ENCODE measurements at places on chromosomes 7 and 10.

GRCh38 chr7:149773446-149774236 lies at the start of gene ZNF467:
Gene ZNF467 (minus strand): TSS chr7:149773588. CDS start chr7:149771032, 2,556 bp downstream.
- DNase-seq: peak; percentile 48

GRCh38 chr7:112670193-112670592 lies 120.0 kb downstream of the TMEM168 start:
- no peak for DNase-seq

DNA sequence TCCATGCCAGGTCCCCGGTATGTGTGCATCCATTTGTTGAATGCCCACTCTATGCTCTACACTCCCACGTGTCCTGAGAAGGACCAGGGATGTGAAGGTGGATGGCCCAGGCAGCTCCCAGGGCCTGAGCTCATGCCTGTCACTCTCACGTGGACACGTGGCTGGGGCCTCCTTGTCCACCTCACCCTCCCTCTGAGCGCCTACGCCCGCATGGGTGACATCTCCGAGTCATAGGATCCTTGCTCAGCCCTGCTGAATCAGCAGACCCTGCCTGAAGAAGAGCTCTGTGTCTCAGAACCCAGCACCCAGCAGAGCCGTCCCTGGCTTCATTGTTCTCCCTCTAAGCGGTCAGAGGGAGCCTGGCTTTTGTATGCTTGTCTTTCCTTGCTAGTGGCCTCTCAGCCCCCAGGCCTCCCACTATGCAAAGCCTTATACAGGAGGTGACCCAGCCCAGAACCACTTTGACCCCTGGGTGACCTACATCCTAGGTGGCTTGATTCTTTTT lies 107.9 kb upstream of the PPIF start:
- DNase-seq: no peak

- DNase-seq: no peak
Observed at GRCh38 chr7:97021747-97022490, 2.7 kb downstream of the DLX5 start.

GRCh38 chr7:104960741-104961448 lies 53.1 kb upstream of the KMT2E start:
- no peak for DNase-seq

GRCh38 chr10:47260505-47261111 lies 39.4 kb upstream of the GDF10 start:
- DNase-seq: peak; percentile 36

- DNase-seq: no peak
Observed at GRCh38 chr7:82284936-82285519, 158.5 kb downstream of the CACNA2D1 start.

GRCh38 chr7:94486216-94486615 lies 23.4 kb upstream of the CASD1 start:
- no peak for DNase-seq

DNA sequence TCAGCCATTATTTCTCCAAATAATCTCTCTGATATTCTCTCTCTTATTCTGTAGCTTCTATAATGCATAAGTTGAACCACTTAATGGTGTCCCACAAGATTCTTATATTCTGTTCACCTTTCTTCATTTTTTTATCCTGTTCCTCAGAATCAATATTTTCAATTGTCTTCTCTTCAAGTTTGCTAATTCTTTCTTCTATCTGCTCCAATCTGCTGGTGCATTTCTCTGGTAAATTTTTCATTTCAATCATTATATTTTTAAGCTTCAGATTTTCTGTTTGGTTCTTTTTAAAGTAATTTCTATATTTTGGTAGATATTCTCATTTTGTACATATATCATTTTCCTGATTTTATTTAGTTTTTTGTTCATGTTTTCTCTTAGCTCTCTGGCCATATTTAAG lies 272.6 kb downstream of the ZEB1 start:
- DNase-seq: no peak

GRCh38 chr7:155574556-155575290 lies 28.4 kb upstream of the CNPY1 start:
- no peak for DNase-seq

GRCh38 chr7:100482728-100483089 lies 1.0 kb upstream of the NYAP1 start:
- DNase-seq: no peak

- no peak for DNase-seq
Observed at GRCh38 chr7:134366481-134366880, 49.8 kb upstream of the SLC35B4 start.

DNA sequence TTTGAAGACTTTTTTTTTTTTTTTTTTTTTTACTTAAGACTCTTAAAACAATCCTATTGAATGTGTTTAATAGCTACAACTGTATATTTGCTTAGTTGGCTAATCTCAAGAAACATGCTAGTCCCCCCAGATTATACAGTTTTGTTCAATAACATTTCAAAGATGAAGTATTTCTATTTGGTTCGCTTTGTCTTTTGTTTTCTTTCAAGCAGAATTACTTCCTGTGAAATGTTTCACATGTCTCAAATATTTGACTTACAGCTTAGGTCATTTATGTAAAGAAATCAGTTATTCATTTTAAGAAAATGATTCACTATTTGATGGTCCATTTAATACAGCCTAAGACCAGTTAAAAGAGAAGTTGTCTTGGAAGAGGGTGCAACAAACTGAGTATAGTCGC lies 12.8 kb upstream of the LAMB1 start:
- no peak for DNase-seq

DNA sequence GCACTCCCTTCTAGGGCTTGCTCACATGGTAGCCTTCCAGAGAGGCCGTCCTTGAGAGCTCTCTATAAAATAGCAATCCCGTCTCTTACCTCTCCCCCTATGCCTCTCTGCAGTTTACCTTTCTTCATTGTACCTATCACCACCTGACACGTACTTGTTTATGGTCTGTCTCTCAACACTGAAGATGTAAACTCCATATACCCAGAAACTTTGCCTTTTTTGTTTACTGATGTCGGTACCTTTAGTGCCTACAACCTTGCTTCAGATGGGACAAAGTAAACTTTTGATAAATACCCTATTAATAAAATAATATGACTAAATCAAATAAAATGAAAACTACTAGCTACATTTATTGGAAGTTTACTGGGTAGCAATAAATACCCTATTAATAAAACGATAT lies 220.6 kb downstream of the GPAM start:
- no peak for DNase-seq

DNA sequence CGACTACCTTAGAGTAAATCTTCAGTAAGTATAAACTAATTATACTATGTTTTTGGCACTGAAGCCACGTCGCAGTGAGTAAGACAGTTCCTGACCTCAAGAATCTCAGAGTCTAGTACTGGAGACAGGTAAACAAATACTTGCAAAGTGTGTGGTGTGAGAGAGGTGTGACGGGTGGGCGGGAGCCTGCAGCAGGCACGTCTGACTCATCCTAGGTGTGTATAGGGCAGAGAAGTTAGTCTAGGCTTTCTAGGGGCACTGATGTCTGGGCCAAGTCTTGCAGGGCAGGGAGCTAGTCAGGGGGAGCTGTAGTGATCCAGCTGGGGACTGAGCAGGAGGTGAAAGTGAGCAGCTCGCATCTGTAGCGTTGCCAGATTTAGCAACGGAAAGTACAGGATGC lies 35.9 kb upstream of the SFTPD start:
- DNase-seq: no peak

DNA sequence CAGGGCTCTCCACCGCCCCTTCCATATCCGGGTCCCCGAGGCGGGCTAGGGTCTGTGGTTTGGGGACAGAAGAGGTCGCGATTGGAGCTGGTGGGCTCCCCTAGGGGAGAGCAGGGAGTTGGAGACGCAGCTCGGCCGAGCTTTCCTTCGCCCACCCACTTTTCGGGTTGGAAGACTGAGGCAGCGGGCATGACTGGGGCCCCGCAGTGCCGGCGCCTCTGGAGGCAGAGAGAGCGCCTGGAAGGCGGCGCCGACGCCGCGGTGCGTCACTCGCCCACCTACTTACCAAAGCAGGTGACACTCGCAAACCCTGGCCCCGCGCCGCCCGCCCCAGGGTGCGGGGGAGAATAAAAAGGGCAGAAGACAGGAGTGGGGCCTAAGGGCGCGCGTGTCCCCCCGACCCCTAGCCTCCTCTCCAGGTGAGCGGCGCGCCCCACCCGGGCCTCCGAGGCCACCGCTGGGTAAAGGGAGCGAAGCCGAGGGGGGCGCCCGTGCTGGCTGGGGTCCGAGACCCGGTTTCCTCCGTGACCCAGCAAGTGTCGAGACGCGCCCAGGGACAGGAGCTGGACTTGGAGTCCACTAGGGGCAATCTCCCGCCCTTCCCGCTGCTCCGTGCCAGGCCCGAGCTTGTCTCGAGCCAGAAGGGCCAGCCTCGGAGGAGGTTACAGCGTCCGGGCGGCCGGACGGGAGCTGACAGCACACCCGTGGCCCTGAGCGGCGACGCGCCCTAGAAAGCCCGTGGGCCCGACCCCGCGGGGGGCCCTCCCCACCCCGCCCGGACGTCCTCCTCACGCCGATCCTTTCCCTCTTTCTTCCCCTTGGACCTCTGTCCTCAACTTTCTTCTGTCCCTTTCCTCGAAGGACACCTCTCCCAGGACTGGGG lies 34.4 kb upstream of the GRID1 start:
- DNase-seq: peak; percentile 48

DNA sequence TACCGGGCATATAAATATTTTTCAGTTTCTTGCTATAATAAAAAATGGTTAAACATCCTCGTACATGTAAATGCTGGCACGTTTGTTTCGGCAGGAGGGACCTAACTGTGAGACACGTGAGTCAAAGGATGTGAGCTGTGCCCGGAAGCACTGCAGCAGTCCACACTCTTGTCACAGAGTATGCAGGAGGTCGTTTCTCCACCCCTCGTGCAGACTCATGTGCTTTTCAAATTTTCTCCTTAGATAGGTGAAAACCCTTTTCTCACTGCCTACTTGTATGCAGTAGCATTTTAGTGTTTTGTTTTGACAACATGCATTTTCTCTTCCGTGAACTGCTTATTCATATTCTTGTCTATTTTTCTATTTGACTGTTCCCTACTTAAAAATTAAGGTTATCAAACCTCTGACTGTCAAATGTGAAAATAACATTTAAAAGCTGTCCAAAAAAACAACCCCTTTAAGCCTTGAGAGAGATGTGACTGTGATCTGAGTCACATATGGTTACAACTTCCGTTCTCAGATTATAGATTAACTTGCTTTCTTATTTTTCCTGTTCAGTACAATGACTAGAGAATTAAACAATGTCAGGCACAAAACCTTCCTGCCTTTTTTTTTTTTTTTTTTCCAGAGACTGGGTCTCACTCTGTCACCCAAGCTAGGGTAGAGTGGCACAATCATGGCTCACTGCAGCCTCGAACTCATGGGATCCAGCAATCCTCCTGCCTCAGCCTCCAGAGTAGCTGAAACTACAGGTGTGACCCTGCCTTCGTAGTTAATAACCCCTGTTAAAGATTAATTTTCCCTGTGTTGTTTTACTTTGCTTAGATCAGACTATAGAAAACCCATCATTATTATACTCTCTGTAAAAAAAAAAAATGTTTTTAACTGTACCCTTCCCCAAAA lies 45.1 kb downstream of the DPY19L1 start:
- peak; percentile 48 for DNase-seq

GRCh38 chr10:133474665-133475424 lies 21.1 kb downstream of the SCART1 start:
- DNase-seq: no peak

DNA sequence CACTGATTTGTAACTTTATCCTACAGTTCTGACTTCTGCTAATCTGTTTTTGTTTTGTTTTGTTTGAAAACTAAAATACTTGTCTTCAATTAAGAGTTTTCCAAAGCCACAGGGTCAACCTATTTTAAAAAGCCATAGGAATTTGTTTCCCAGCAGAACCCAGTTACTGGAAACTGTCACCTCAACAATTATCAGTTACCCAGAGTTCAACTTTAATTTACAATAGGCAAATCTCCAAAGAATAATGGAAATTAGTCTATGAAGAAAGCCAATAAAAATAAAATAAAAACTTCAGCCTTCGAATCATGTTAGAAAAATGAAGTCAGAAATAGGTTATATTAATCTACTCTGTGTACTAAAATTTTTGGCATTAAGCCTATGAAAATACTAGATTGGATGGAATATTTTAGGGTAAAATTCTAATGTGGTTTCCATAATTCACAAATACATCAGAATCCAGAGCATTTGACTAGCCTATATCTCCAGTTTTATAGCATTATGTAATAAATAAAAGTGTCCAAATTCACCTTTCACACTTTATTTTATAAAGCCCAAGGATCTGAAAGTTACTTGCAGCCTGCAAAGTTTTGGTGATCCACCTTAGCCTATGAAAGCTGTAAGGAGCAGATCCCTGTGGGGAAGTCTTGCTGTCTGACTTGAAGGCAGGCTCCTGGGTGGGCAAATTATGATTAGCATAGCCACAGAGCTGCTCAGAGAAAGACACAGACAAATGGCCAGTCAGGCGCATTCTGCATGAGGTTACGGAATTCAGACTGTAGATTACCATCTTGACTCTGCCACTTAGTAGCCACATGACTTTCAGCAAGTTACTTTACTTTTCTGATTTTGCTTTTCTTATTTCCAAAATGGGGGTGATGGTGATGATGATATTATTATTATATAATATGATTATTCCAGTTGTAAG lies 250.0 kb upstream of the HGF start:
- no peak for DNase-seq

GRCh38 chr10:59906417-59907202 lies at the start of gene CCDC6:
Gene CCDC6 (minus strand): TSS chr10:59906556. CDS start chr10:59906424, 132 bp downstream.
- peak; percentile 90 for DNase-seq

GRCh38 chr10:70358446-70358845 lies 24.0 kb downstream of the LRRC20 start:
- no peak for DNase-seq

GRCh38 chr10:110174201-110174600 lies 33.2 kb upstream of the MXI1 start:
- DNase-seq: no peak

- DNase-seq: no peak
Observed at GRCh38 chr7:22442187-22442881, 57.7 kb downstream of the STEAP1B start.

GRCh38 chr7:155232911-155233310 lies 64.8 kb upstream of the INSIG1 start:
- no peak for DNase-seq

DNA sequence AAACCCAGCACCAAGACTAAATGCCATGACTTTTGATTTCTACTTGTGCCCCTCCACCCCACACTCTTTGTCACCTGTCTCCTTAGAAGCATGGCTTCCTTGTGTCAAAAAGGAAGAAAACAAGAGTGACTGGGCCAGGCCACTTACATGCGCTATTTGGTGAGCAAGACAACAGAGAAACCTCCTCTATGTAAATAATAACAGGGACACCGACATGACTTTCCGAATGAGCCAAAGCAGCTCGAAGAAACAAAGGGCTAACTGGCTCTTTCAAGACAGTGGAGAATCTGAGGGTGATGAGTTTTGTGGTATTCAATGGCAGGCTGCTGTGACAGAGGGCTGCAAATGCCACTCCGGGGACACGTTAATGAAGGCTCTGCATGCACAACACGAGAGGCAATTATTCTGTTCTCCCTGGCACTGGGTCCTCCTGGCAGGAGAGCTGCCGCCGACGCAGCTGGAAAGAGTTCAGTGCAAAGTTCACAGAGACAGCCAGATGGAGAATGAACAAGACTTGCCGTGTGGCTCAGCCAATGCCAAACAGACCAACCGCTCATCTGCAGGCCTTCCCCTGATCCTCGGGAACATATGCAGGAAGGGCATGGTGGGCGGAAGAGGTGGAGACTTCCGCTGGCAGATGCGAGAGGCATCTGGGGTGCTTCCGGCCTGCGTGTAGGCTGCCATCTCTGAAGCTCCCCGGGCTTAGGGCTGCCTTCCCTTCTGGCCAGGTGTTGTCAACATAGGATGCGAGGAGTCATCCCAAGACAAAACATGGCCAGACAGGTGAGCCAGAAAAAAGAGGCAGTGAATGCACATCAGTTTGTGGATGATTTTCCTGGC lies 59.1 kb upstream of the SMNDC1 start:
- no peak for DNase-seq

All from T-helper 2 cell (primary cell).